Activated T-cell treated with anti-CD3 and anti-CD28 coated beads, Interleukin-2, amount 50 U/mL, for 72 hours (primary cell): ENCODE measurements at places on chromosomes 4 and X. TPM values are rescaled to one million over a fixed set of nuclear protein-coding genes. Genes with fewer than 3 reads are reported as not detected.

GRCh38 chrX:146243041-146243440 is 425.4 kb downstream of the SLITRK2 start:
- H3K4me1 ChIP-seq, result no peaks in the 10 kb centered on the region
- no peak for DNase-seq
- H3K27ac ChIP-seq, result no peak overlapping the region
- no peak overlapping the region for H3K4me3 ChIP-seq
- H3K36me3 ChIP-seq, result no peaks in the 10 kb centered on the region

MAGEB2 gene
- not detected for total RNA-seq

ARL9 gene
- 0.29 TPM for total RNA-seq

GRCh38 chr4:14155803-14156202 is 528.3 kb upstream of the BOD1L1 start:
- no peak for DNase-seq
- no peak overlapping the region for H3K4me3 ChIP-seq
- peaks cover 11% of the 10 kb centered on the region for H3K4me1 ChIP-seq
- no peak overlapping the region for H3K27ac ChIP-seq
- no peaks in the 10 kb centered on the region for H3K36me3 ChIP-seq

STOX2 gene
- not detected for total RNA-seq

GRCh38 chrX:54909941-54910340 is 10.7 kb upstream of the TRO start:
- H3K36me3 ChIP-seq, result no peaks in the 10 kb centered on the region
- no peak for DNase-seq
- no peaks in the 10 kb centered on the region for H3K4me1 ChIP-seq
- peaks cover 8% of the 10 kb centered on the region for H3K27me3 ChIP-seq
- H3K4me3 ChIP-seq, result no peak overlapping the region
- no peak overlapping the region for H3K27ac ChIP-seq

MGARP gene
- total RNA-seq, result not detected

DNA sequence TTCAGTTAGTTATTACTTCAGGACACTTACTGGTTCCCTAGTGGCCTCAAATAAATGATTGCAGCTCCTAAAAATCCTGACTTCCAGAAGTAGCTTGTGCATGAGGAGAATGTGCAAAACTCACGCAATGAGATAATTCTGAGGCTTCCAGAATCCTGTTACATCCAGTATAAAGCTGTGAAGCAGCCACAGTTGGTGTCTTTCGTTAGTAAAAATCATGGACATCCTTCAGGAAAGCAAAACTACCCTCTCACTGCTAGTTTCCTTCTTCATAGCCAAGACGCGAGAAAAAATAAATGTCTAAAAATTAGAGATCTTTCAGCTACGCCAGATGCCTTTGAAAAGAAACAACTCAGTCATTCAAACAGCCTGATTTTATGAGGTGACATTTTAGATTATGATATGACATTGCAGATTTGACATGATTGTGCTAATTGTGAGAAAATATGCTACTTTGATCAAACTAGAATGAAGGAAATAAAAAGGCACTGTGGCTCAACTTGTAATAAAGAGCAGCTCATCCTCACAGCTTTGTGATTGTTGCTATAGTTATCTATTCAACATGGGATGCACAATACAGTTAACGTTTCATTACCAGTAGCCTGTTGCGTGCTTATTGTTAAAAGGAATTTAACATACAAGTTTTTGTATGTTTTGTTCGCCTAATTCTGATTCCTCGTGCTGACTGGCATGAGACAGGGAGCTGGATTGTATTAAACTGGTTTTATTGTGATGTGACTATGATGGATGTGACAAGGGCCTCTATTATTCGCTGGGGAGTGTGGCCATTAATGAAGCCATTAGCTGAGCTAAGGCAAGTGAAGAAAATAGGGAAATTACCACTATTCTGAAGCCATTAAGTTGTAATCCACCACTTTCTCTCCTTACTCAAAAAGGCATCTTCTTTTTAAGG is 40.5 kb downstream of the AFF2 start:
- peaks cover 22% of the 10 kb centered on the region for H3K27me3 ChIP-seq
- no peak overlapping the region for H3K4me3 ChIP-seq
- H3K36me3 ChIP-seq, result no peaks in the 10 kb centered on the region
- no peak overlapping the region for H3K27ac ChIP-seq
- no peak for DNase-seq

- no peak for DNase-seq
- no peaks in the 10 kb centered on the region for H3K4me1 ChIP-seq
- H3K27ac ChIP-seq, result no peak overlapping the region
These were observed 343.5 kb upstream of the F9 start for GRCh38 chrX:139186991-139187390.

GRCh38 chrX:23802431-23802830 is 19.5 kb downstream of the SAT1 start:
- H3K36me3 ChIP-seq, result no peaks in the 10 kb centered on the region
- no peak overlapping the region for H3K27ac ChIP-seq
- no peak overlapping the region for H3K4me3 ChIP-seq
- no peaks in the 10 kb centered on the region for H3K4me1 ChIP-seq
- DNase-seq, result no peak

MAGEC1 gene
- total RNA-seq, result not detected

WDR17 gene
- 2.9 TPM for total RNA-seq

GRCh38 chr4:105601406-105601805 is 49.0 kb downstream of the ARHGEF38 start:
- no peak overlapping the region for H3K27ac ChIP-seq
- peaks cover 13% of the 10 kb centered on the region for H3K27me3 ChIP-seq
- no peaks in the 10 kb centered on the region for H3K36me3 ChIP-seq

DNA sequence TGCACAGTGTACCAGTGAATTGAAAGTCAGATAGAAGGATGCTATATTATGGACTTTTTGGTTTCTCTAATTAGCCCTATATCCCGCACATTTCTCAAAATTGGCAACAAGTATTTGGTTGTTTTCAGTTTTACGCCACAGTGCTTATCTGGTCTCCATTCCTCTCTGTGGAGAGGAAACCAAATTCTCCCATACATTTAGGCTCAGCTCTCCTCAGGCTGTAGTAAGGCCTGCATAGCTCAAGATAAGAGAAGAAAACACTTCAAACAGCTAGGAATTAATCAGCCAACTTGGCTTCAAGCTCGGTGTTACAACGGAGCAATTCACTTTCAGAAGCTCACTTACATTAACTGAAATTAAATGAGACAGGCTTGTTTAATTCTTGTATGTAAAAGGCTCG is 263.2 kb downstream of the PDHA2 start:
- H3K4me3 ChIP-seq, result no peak overlapping the region
- H3K27me3 ChIP-seq, result no peaks in the 10 kb centered on the region
- H3K4me1 ChIP-seq, result no peaks in the 10 kb centered on the region
- H3K27ac ChIP-seq, result no peak overlapping the region
- H3K36me3 ChIP-seq, result peaks cover 2% of the 10 kb centered on the region

- no peaks in the 10 kb centered on the region for H3K36me3 ChIP-seq
- H3K27me3 ChIP-seq, result peaks cover 4% of the 10 kb centered on the region
These were observed 5.5 kb upstream of the C4orf50 start for GRCh38 chr4:6023731-6024130.

DNA sequence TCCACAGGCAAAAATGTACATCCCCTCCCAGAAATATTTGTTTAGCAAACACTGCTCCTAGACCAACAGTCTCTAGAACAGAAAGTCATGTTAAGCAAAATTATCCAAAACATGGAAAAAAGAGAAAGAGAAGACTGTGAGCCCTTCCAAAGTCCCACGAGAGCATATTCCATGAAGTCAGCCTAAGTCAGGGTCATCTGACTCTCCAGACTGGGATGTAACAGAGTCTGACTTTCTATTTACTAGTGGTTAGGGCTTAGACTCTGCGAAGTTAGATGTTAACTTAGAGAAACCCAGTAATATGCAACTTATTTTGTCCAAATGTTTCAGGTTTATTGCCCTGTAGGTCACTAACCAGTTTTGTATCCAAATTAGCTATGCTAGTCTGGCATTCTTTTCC is 102.3 kb downstream of the MID1 start:
- DNase-seq, result no peak
- no peak overlapping the region for H3K27ac ChIP-seq
- no peaks in the 10 kb centered on the region for H3K27me3 ChIP-seq
- H3K36me3 ChIP-seq, result no peaks in the 10 kb centered on the region
- no peaks in the 10 kb centered on the region for H3K4me1 ChIP-seq

PSMD10 gene
- 38.9 TPM for total RNA-seq

DNA sequence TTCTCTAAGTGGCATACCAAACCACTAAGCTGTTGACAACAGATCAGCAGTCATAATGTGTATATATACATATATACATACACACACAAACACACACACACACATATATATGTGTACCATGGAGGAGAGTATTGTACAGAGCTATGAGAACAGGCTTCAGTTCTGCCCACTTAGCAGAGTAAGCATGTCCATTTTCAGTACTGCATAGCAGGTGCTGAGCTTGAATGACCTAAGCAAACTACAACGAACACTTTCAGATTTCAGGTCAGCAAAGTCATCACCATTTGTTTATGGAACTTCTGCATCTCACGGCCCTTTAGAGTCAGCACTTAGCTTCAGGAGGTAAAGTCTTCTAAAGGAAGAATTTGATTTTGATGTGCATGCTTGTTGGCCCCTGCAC is 735.8 kb upstream of the ATOH1 start:
- H3K36me3 ChIP-seq, result no peaks in the 10 kb centered on the region
- DNase-seq, result no peak
- no peak overlapping the region for H3K27ac ChIP-seq
- no peaks in the 10 kb centered on the region for H3K4me1 ChIP-seq
- H3K27me3 ChIP-seq, result no peaks in the 10 kb centered on the region

DNA sequence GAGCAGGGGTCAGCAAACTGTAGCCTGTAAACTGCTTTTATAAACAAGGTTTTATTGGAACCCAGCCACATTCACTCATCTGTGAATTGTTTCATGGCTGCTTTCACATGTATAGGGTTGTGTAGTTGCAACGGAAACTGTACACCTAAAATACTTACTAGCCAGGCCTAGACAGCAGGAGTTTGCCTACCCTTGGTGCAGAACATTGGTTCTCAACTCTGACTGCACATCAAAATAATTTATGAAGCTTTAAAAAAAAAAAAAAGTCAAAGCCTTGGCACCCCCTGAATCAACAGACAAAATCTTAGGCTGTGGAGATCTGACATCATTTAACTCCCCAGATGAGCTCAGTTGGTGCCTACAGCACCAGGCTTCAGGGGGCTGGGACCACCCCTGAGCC is 27.8 kb downstream of the ADGRA3 start:
- H3K27me3 ChIP-seq, result no peaks in the 10 kb centered on the region
- no peak overlapping the region for H3K4me3 ChIP-seq
- H3K4me1 ChIP-seq, result peaks cover 28% of the 10 kb centered on the region
- no peaks in the 10 kb centered on the region for H3K36me3 ChIP-seq
- H3K27ac ChIP-seq, result no peak overlapping the region

VCX2 gene
- total RNA-seq, result not detected

DNA sequence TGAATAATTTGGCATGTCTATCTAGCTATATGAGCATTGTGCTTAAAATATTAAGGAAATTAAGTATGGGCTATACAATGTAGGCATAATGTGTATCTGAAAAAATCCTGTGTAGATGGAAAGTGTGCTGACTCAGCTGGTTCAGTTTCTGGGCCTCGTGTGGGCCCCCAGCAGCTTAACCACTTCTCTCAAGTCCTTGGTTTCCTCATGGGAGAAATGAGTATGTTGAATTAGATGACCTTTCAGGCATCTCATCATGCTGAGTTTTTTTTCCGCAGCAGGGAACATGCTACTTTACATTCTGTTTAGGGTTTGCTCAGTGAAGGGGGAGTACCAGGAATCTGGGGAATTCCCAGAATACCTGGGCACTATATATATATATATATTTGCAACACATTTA is 30.5 kb downstream of the RHOH start:
- peaks cover 36% of the 10 kb centered on the region for H3K36me3 ChIP-seq
- H3K27me3 ChIP-seq, result no peaks in the 10 kb centered on the region
- peaks cover 98% of the 10 kb centered on the region for H3K4me1 ChIP-seq
- peak overlapping the region; percentile 91 for H3K27ac ChIP-seq

GRCh38 chr4:16914208-16914607 is 15.8 kb upstream of the LDB2 start:
- no peak overlapping the region for H3K4me3 ChIP-seq
- H3K27ac ChIP-seq, result no peak overlapping the region
- no peak for DNase-seq
- H3K4me1 ChIP-seq, result peaks cover 11% of the 10 kb centered on the region
- H3K36me3 ChIP-seq, result no peaks in the 10 kb centered on the region
- H3K27me3 ChIP-seq, result peaks cover 8% of the 10 kb centered on the region

PPP2R2C gene
- not detected for total RNA-seq

RAB33B gene
- total RNA-seq, result 10.4 TPM

- no peak overlapping the region for H3K27ac ChIP-seq
- DNase-seq, result no peak
- H3K27me3 ChIP-seq, result peaks cover 14% of the 10 kb centered on the region
- peaks cover 1% of the 10 kb centered on the region for H3K36me3 ChIP-seq
These were observed 206.0 kb downstream of the BCOR start for GRCh38 chrX:39891781-39892180.

DNA sequence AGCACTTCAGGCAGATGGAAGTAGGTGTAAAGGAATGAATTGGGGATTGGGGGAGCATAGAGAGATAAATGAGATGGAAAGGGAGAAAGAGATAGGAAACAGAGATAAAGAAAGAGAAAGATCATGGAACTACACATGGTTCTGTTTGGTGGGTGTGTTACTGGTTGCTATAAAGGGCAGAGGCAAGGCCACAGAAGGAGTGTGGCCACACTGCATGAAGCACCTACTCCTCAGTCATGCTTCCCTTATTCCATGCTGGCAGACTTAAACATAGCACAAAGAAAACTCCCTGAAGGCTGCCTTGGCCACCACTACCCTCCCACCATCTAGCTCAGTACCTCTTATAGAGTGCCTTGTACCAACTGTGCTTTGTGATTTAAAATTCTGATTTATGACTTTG is 56.9 kb downstream of the OPHN1 start:
- H3K4me3 ChIP-seq, result no peak overlapping the region
- no peak overlapping the region for H3K27ac ChIP-seq
- H3K4me1 ChIP-seq, result no peaks in the 10 kb centered on the region
- H3K36me3 ChIP-seq, result no peaks in the 10 kb centered on the region
- peaks cover 12% of the 10 kb centered on the region for H3K27me3 ChIP-seq
